ENCODE measurements at places on chromosomes 6 and 20.
A peak's percentile ranks its signal among the peaks of the same experiment; 100 is the strongest.

- DNase-seq, result no peak
Measured at GRCh38 chr6:99080191-99080590, 132.4 kb upstream of the FBXL4 start.

DNA sequence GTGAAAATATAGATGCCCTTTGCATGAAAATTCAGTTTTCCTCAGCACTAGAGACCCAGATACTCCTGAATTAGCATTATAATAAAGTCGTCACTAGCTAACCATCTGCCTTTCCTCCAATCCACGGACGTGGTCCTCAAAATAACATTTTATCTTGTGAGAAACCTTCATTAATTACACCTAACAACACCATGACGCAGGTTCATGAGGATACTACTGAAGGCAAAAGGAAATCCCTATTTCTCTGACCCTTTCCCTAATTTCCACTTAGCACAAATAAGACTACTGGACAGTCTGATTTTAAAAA lies 1.3 kb upstream of the PNISR start:
- DNase-seq, result no peak

- no peak for DNase-seq
Measured at GRCh38 chr6:74912234-74912633, 293.6 kb downstream of the COL12A1 start.

- DNase-seq, result no peak
Measured at GRCh38 chr6:72789145-72789544, 167.3 kb downstream of the KCNQ5 start.

DNA sequence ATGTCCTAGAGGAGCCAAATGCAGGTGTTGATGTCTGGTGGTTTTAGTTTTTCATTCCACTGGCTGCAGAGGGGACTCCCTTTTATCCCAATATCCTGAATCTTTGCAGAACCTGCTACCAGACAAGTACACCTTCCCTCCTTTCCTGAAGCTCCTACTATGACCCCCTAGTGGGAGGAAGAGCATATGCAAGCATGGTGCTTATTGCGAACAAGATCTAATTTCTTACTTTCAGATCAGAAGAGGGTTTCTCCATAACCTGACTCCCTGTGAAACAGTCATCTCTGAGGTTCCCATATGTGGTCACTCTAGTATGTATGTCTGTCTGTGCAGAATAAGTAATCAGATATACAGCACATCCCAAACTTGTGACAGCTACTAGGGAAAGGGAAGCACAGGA lies 277.2 kb downstream of the ARHGAP18 start:
- no peak for DNase-seq

DNA sequence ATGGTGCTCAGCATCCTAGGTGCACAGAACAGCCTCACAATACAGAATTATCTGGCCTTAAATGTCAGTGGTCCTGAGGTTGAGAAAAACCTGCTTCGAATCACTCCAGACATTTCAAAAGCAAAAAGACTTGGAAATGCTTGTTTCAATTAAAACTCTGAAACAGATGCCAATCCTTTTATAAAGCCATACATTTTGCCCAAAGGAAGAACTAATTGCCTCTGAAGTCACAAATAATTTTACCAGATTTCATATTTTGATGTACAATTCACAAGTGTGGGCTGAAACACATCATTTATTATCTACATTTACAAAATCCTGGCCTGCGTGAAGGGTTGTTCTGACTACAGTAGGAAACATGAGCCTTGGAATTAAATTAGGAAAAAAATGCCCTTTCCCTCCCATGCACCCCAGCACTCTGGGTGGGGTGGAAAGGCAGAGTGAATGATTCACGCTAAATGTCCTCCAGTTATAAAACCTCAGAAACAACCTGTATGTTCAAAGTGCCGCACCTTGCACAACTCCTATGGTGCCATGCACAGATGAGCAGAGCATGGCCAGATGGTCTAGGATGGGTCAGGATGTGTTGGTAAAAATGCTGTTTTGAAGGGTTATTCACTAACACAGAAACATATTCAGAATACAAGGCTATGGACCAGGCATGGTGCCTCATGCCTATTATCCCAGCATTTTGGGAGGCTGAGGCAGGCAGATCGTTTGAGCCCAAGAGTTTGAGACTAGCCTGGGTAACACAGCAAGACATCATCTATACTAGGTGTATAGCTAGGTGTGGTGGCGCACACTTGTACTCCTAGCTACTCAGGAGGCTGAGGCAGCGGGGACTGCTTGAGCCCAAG lies 87.0 kb downstream of the ZMYND8 start:
- DNase-seq, result no peak

GRCh38 chr6:136404627-136405419 lies 115.2 kb upstream of the BCLAF1 start:
- no peak for DNase-seq

- DNase-seq, result no peak
Measured at GRCh38 chr6:9089724-9090123, 654.4 kb upstream of the SLC35B3 start.

- no peak for DNase-seq
Measured at GRCh38 chr6:130978660-130979396, 84.2 kb downstream of the EPB41L2 start.

DNA sequence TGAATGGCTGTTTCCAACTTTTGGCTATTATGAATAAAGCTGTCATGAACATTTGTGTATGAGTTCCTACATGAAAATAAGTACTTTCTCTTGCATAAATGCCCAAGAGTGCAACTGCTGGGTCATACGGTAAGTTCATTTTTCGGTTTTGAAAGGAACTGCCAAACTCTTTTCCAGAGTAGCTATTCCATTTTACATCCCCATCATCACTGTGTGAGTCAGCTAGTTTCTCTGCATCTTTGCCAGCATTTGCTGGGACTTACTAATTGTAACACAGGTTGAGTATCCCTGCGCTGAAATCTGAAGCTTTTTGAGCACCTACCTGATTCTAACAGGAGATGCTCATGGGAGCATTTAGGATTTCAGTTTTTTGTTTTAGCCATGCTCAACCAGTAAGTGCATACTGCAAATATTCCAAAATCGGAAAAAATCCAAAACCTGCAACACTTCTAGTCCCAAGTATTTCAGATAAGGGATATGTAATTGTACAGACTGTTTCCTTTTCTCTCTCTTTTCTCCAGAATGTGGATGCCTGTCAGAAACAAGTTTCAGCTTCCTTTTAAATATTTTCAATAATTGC lies 118.4 kb downstream of the DTNBP1 start:
- no peak for DNase-seq

- DNase-seq, result no peak
Measured at GRCh38 chr6:151629791-151630190, 136.0 kb downstream of the CCDC170 start.

DNA sequence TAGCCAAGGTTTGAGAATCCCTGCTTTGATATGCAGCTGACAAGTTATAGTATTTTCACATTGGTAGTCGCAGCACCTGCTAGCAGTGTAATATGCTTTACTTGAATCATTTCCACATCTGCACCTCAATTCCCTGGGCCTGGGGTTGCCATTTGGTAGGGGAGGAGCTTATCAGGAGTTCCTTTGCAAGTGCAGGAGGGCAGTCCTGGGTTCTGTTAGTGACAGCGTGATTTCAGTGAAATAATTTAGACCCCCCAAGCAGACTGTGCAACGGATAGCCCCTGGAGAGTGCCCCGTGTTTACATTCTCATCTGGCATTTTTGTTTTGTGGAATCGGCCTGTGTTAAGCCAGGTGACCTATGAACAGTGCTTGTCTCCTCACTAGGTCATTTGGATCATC lies 6.0 kb downstream of the RAB5IF start:
- DNase-seq, result no peak

DNA sequence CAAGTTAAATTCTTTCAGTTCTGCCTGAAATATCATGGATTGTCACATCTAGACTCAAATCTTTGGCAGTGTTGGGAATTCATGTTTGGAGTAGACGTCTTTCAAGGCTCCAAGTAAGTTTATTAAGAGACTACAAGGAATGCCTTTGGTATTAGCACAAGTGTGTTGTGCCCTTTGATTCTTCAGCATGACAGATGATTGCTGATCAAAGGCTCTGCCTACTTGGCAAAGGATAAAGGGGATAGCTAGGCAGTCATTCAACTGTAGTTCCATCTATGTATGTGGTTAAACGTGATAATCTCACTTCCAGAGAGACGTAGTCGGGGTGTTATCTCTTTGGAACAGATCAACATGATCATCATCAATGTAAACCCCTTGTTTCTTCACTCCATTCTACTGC lies 86.2 kb downstream of the SPTLC3 start:
- no peak for DNase-seq

DNA sequence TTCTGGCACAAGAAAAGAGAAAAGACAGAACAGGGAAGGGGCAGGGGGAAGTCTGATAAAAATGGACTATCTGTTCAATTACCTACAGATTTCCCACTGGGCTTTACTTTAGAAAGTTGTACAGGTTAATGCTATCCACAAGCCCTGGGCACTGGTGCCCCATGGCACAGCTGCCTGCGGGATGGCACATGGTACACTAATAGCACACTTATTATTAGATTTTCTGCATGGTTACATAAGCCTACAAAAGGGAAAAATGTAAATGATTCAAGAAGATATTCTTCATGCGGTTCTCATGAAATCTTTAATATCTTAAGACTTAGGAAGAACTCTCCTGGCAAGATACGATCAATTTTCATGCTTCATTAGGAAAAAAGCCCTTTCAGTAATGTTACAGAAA lies 137.5 kb downstream of the GMPR start:
- no peak for DNase-seq

DNA sequence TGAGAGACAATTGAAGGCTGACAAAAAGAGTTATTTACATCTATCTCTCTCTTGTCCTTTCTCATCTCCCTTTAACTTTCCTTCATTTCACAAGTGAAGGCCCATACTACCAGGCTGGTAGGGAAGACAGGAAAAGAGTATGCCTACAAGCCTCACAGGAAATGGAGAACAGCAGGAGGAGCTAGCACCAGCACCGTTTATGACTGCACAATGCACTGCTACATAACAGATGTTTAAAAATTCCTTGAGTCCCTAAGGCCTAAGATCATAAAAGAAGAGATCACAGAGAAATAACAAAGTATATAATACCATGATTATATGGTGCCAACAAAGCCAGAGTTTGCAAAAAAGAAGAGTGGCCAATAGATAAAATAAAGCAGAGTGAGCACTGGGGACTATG lies 194.8 kb downstream of the UNC5CL start:
- no peak for DNase-seq

DNA sequence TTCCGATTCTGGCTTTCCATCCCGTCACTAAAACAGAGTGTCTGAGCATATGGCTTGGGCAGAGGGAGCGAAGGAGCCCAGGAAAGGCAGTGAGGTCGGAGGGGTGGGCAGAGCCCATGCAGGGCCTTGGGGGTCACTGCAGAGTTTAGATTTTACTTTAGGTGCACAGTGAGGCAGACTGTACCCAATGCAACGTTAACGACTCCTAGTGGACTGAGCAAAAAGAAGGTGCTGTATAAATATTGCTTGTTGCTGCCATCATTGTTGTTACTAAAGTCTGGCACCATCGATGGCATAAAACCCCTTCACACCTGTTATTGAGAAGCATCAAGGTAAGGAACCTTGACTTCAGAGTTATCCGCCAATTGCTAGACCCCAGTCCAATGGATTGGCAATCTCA lies 119.0 kb downstream of the EYA2 start:
- no peak for DNase-seq

DNA sequence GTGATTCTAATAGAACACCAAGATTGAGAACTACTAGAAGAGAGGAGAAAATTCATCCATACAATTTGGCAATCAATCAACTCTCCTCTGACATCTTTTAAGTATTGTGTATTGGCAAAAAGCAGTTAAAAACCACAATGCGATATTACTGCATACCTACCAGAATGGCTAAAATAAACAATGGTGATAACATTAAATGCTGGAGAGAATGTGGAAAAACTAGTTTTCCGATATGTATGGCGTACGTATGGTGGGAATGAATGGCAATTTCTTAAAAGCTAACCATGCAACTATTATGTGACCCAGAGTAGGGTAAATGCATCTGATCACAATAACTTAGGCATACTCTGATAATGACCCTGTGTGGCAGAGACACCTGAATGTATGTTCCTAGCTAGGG lies 29.3 kb upstream of the LAMA4 start:
- DNase-seq, result no peak

- DNase-seq, result no peak
Measured at GRCh38 chr6:69887026-69887425, 20.7 kb downstream of the COL19A1 start.

GRCh38 chr6:106799031-106799894 lies 169.9 kb downstream of the QRSL1 start:
- no peak for DNase-seq

- DNase-seq, result no peak
Measured at GRCh38 chr6:151254451-151255081, 14.8 kb downstream of the AKAP12 start.

- DNase-seq, result no peak
Measured at GRCh38 chr6:27327023-27327738, 15.1 kb upstream of the POM121L2 start.

DNA sequence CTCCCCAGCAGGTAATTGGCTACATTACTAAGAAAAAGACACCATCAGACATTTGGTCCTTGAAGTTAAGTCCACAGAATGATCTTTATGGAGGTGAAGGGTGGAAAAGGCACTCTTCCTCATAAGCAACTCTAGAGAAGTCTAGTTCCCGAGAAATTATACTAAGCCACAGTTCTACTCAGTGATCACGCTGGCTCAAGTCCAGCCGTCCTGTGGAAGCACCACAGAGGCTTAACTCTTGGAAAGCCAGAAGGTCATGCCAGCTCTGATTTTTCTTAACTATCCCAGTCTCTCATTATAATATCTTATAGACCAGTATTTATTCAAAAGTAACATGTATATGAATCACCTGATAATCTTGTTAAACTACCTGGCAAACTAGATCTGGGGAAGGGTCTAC lies 258.5 kb downstream of the EYA4 start:
- no peak for DNase-seq

GRCh38 chr20:48823960-48824498 lies 3.8 kb downstream of the PREX1 start:
- peak; percentile 68 for DNase-seq

DNA sequence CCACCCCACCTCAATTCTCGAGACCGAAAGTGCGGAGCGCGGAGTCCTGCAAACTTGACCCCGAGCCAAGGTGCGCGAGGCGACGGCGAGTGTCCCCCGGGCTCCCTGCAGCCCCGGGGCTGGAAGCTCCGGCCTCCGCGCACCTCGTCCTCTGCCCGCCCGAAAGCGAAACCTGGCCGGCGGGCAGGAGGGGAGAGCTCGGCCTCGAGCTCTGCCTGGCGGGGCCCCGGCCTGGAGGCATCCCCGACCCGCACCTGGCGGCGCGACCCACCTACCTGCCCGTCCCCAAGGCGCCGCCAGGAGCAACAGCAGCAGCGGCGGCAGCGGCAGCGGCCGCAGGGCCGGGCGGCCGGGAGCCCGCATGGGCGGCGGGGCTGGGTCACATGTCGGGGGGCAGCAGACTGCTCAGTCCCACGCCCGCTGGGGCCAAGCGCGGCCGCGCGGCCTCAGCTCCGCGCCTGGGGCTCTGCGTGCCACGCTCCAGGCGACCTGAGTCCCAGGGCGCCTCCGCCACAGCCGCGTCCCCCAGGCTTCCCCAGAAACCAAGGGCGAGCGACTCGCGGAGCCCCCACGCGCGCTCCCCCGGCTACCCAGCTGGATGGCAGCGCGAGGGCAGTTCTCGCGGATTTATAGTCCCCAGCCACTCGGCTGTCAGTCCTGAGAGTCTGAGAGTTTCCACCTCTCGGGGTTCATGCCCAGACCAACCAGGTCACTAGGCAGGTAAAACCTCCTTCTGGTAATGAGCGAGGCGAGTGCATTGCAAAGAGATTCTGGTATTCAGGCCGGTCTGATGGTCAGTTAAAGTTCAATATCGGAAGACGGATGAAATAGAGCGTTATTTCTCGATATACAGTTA lies at the start of gene IL20RA:
TSS of gene IL20RA (minus strand) at position 600 of the 856 bp plus-strand sequence. CDS start at position 363, 237 bp downstream.
- no peak for DNase-seq

- DNase-seq, result no peak
Measured at GRCh38 chr6:136510782-136511181, 39.4 kb downstream of the MAP7 start.

Measured in stimulated activated CD4-positive, alpha-beta T cell treated with anti-CD3 and anti-CD28 coated beads, TNF-alpha, amount 100 ng/mL, for 48 hours (primary cell).